ENCODE measurements at places on chromosomes 4 and X.

DNA sequence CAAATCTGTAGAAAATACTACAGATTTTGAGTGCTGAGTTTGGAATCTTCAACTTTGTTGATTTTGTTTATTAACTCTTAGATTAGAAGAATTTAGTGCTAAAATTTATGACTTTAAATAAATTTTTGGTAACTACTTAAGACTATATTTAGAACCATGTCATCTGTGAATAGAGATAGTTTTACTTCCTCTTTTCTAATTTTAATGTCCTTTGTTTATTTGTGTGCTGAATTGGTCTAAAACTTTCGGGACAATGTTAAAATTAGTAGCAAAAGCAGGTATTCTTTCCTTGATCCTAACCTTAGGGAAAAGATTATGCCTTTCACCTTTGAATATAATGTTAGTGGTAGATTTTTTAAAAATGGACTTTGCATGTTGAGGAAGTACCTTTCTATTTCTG is 119.7 kb upstream of the CXorf51A start:
- DNase-seq, result no peak

- DNase-seq, result no peak
Measured at GRCh38 chr4:3343358-3343757, 50.5 kb downstream of the RGS12 start.

DNA sequence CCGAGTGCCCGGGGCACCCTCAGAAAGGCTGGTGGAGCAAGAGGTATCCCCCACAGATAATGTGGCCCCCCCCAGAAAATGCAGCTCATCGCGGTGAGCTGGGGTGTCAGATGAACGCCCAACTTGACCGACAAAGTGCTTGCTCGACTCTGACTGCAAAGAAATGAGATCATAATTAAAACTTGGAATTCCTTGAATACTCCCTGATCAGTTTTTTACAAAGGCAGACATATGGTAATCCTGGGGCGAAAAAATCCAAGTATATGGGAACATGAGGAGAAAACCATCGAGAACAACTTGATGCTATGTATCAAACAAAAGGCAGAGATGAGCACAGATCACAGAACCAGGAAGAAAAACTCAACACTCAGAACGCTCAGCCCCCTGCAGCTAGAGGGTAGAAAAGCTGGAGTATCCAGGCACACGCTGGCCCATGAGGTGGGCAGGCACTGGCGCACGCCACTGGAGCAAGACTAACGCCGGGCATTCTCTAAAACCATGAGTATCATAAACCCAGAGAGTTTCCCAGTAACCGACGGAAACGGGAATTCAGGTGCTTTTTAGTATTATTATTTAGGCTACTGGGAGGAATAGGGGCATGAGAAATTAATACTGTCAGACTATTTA is 127.3 kb downstream of the AFAP1 start:
- no peak for DNase-seq

DNA sequence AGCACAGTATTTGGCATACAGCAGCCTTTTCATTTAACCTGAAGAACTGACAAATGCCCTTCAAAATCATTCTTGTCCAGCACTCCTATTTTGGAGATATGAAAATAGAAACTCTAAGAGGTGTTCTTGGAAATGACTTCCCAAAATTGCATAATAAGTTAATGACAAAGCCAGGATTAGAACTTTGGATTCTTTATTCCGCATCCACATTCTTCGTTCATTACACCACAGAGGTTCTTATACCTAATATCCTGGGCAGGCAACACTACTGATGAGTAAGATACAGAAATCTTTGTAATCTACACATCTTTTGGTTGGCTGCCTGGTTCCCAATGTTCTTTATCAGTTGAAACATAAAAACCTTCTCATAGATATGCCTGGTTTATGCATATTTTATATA is 5.9 kb downstream of the COL25A1 start:
- DNase-seq, result no peak

DNA sequence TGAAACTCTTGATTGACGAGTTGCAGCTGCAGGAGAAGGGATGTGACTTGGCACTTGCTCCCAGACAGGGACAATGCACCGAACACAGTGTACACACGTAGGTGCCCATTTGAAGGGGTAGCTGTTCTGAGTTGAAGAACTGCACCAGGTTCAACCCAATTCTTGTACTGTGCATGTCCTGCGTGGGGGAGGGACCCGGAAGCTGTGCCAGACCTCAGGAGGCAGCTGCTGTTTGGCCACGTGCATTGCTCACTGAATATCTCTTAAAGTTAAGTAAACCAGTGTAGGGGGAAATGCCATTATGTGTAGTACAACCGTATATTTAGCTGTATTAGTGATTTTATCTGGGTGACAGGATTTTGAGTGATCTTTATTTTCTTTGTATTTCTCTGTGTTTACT is 12.0 kb upstream of the RBBP7 start:
- no peak for DNase-seq

GRCh38 chr4:185987961-185988627 is 80.9 kb upstream of the TLR3 start:
- DNase-seq, result no peak

DNA sequence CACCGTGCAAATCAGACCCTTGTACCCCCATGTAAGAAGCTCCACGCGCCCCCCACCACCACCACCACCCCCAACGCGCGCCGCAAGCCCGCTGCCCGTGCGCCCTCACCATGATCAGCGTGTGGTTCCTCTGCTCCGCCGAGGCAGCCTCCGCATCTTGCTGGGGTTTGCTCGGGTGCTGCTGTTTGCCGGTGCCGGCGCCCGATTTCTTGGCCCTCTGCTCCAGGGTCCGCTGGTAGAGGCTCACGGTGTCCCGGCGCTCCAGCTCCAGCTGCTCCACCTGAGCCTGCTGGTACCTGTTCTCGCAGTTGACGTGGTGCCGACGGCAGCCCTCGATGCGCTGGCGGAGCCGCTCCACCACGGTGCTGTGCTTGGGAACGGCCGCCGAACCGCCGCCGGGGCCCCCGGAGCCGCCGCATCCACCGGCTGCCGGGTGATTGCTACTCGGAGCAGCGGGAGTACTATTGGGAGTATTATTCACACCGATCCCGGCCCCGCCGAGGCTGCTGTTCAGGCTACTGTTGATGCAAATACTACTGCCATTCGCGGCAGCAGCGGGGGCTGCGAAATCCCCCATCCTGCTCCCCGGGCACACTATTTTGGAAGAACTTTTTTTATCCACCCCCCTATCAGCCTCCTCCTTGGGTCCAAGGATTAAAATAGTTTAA is 1.1 kb downstream of the MAML3 start:
- DNase-seq, result no peak

DNA sequence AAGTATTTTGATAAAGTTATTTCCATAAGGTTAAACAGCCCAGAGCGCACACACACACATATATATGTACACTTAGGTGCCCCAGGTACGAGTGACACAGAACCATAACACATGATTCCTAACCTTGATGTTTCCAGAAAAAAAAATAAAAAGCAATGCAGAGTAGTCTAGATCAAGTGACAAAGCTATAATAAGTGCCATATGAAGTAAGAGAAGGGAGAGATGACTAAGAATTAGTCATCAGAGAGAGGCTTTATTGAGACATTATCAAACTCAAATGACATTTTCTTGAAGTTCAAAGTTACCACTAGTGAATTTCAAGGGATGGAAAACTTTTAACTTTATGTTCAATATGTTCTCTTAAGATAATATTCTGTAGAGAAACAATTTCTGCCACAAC is 215.0 kb downstream of the HTR2C start:
- no peak for DNase-seq

- no peak for DNase-seq
Measured at GRCh38 chrX:128739539-128739938, 687.3 kb upstream of the ACTRT1 start.
